Thyroid gland (tissue), 4 donors: ENCODE measurements at places on chromosomes 6 and 20. TPM values are rescaled to one million over a fixed set of nuclear protein-coding genes. Genes with fewer than 3 reads are reported as not detected.

MUCL3 gene
- total RNA-seq, result not detected

TINAG gene
- total RNA-seq, result not detected

PNLDC1 gene
- not detected for total RNA-seq

LPA gene
- total RNA-seq, result not detected

HLA-DOA gene
- total RNA-seq, result 14.8 TPM
